Right forelimb (tissue), 1 donor: ENCODE measurements at places on chromosomes 6 and 20.
A peak's percentile ranks its signal among the peaks of the same experiment; 100 is the strongest.

GRCh38 chr6:145483191-145483996, 251.9 kb downstream of the EPM2A start:
- DNase-seq: no peak

DNA sequence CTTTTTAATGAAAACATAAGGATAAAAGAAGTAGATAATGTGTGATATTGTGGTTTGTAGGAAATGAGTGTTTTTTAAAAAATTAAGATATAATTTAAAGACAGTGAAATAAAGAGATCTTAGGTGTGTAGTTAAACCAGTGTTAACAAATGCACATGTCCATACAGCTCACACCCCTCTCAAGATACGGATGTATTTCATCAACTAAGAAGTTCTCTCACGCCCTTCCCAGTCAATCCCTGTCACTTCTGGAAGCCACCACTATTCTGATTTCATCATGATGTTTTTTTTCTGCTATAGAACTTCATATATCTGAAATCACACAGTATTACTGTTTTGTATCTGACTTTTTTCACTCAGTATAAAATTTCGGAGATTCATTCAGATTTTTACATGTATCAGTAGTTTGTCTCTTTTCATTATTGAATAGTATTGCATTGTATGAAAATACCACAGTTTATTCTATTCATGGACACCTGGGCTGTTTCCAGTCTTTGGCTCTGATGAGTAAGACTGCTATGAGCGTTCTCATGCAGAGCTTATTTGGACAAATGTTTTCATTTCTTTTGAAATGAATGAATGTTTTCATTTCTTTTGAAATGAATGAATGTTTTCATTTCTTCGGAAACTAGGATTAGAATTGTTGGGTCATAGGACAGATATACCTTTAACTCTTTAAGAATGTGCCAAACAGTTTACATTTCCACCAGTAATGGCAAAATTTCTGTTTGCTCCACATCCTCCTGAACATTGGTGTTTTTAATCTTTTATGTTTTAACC, 49.7 kb upstream of the ELOVL5 start:
- DNase-seq: no peak

DNA sequence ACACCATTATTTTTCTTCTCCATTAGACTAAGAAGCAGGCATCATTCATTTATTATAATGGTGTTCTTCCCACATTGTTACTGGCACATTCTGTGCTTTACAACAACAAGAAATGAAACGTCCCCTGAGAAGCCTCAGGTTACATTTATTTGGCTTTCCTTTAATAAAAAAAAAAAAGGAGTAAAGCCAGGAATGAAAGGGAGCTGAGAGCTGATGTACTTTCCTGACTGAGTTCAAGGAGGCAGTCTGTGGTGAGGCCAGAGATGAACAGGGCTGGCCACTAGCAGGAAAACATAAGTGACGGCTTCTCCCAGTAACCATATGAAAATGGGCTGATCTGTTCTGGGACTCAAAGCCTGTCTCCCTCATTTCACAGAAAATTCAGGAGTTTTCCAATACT, 742.1 kb downstream of the MAFB start:
- DNase-seq: no peak

- DNase-seq: no peak
Observed at GRCh38 chr6:163753430-163753829, 338.9 kb downstream of the QKI start.

DNA sequence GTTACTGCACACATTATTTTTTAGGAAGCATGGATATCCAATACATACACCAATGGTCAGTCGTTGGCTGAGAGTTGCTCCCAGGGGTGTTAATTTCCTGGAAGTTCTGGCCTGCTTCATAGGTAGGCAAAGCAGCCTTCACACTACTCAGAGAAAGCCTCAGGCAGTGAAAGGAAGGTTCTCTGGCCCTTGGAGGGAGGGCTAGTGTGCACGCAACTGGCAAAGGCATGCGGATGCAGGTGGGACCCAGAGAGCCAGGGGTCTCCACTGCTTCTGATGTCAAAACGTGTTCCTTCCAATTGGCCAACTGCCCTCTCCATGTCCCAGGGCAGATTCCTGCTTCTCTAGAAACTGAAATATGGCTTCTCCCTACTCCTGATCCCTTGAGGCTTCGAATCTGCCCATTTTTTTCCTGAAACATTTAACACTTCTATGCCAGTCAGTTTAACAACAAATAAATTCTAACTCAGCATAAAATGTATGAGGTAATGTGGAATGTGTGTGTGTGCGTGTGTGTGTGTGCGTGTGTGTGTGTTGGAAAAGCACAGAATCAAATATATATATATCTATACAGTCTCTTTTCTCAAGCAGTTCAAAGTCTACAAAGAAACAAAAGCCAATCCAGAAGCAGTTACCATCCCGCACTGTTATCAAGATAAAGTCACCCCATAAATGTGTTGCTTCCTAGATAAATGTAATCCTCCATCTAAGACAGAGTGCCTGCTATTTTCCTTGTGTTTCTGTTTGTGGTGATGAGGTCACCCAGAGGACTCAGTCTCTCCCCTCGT, 94.0 kb upstream of the HIVEP1 start:
- peak; percentile 61 for DNase-seq
